ENCODE measurements at places on chromosomes 6 and 20.
A peak's percentile ranks its signal among the peaks of the same experiment; 100 is the strongest.

- DNase-seq = no peak
Observed at GRCh38 chr6:35396991-35397390, 54.6 kb downstream of the PPARD start.

GRCh38 chr6:91304521-91304920 lies 717.6 kb upstream of the MAP3K7 start:
- DNase-seq = no peak

DNA sequence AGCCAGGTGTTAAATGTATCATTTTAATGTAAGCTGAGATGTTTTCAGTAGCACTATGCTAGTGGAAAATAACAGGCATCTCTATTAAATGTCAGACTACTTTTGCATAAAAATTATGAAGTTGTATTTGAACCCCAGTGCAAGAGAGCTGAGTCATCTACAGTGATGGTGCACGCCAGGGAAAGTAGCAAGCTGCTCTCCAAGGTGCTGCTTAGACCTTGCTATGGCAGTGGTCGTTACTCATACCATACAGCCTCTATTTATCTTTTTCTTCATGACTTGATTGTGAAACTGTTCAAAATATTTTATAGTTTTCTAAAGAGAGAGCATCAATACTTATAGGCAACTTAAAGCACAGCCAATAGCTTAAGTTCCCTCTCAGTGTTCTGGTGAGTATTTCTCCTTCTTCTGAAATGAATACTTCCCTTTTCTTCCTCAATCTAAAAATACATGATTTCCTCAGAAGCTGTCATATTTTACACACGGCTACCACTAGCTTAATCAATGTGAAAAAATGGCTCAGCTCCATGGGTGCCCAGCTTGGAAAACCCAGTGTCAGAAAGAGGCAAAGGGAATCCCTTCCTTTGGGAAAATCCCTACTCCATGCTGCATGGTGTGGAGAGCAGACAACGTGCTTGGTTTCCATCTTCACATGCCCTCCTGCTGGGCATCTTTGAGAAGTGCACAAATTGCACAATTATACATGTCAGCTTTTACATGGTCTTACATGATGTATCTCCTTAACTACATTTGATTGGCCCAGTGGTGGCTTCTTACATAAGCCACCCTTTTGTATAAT lies 105.6 kb downstream of the ELOVL4 start:
- DNase-seq = no peak

GRCh38 chr6:153725456-153725855 lies 313.6 kb upstream of the OPRM1 start:
- DNase-seq = no peak

- no peak for DNase-seq
Observed at GRCh38 chr6:154164397-154164796, 125.4 kb downstream of the OPRM1 start.

GRCh38 chr6:158439255-158439654 lies 120.6 kb upstream of the TMEM181 start:
- DNase-seq = no peak

DNA sequence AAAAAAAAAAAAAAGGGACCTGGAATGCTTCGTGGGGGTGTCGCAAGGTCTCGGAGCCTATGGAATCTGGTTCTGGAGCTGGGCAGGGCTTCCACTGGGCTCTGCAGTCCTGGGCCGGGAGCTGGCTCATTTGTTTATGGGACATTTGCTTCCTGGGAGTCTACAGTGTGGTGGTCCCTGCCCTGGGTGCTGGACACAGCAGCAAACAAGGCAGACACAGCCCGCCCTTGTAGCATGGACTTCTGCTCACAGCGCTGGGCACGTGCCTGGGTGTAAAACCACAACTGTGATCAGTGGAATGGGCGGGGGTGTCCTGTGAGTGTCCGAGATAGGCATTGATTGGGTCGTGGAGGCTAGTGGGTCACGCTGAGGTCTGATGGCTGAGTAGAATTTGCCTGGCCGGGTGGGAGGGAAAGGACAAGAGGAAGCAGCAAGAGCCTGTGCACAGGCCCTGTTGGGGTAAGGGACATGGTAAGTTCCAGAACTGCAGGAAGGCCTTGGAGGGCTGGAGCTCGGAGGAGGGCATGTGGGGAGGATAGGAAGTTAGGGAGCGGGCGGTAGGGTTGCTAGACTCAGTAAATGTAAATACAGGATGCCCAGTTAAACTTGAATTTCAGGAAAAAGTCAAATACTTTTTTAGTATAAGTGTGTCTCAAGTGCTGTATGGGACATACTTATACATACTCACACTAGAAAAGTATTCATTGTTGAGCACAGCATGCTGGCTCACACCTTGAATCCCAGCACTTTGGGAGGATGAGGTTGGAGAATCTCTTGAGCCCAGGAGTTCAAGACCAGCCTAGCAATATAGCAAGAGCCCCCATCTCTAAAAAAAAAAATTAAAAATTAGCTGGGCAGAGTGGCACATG lies 61.3 kb upstream of the PMEPA1 start:
- DNase-seq = no peak

GRCh38 chr6:55675941-55676340 lies 96.9 kb upstream of the HMGCLL1 start:
- no peak for DNase-seq

DNA sequence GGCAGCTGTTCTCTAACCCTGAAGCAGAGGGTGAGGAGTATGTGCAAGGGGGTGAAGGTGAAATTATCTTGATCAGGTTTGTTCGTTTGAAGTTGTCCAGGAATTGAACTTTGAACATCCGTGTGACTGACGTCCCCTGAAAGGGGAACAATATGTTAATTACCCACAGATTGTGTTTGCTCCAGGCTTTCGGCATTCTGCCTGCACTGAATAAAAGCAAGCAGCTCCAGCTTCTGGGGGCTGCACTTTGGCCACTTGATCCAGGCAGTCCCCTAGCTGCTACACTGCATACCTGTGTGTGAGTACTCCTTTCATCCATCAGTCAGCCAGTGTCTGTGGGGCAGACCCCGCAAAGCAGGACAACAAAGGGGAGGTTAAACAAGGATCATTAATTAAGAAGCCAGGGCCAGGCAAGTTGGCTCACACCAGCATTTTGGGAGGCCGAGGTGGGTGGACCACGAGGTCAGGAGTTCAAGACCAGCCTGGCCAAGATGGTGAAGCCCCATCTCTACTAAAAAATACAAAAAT lies 104.8 kb upstream of the BTN3A2 start:
- no peak for DNase-seq

DNA sequence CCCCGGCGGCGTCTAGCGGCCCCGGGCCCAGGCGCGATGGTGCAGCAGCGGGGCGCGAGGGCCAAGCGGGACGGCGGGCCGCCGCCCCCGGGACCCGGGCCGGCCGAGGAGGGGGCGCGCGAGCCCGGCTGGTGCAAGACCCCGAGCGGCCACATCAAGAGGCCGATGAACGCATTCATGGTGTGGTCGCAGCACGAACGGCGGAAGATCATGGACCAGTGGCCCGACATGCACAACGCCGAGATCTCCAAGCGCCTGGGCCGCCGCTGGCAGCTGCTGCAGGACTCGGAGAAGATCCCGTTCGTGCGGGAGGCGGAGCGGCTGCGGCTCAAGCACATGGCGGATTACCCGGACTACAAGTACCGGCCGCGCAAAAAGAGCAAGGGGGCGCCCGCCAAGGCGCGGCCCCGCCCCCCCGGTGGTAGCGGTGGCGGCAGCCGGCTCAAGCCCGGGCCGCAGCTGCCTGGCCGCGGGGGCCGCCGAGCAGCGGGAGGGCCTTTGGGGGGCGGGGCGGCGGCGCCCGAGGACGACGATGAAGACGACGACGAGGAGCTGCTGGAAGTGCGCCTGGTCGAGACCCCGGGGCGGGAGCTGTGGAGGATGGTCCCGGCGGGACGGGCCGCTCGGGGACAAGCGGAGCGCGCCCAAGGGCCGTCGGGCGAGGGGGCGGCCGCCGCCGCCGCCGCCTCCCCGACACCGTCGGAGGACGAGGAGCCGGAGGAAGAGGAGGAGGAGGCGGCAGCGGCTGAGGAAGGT lies 715 bp downstream of the SOX12 start:
- DNase-seq = peak; percentile 31

DNA sequence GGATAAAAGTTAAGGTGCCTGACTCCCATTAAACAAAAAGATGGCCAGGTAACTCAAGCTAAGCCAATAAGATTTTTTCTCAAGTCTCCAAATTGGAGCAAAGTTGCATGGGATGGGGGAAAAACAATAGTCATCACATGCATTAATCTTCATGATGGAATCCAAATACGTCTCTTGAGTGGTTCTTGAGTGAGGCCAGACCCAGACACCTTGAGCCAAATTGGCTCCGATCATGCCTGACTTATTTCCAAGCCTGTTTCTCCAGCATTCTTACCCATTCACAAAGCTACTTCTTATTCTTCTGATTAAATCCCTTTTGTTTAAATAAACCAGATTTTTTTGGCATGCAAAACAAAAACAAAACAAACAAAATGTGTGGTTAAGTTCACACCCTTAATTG lies 420.3 kb upstream of the NRSN1 start:
- no peak for DNase-seq

DNA sequence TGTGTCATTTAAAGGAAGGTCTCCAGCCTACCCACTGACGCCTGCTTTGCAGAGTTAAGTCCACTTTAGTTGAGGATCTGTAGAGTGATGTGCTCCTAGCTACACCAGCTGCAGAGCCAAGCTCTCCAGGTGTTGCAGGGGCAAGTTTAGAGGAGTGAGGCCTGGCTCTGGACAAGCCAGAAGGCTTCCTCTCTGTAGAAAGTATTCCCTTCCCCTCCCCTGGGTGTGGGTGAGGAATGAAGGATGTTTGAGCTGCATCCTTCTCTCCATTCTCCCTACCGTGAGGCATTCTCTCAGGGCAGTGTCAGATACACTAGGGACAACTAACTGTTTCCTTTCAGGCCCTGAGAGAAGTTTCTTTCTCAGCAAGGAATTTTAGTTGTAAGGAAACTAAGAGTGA lies 66.5 kb downstream of the ELOVL5 start:
- no peak for DNase-seq

DNA sequence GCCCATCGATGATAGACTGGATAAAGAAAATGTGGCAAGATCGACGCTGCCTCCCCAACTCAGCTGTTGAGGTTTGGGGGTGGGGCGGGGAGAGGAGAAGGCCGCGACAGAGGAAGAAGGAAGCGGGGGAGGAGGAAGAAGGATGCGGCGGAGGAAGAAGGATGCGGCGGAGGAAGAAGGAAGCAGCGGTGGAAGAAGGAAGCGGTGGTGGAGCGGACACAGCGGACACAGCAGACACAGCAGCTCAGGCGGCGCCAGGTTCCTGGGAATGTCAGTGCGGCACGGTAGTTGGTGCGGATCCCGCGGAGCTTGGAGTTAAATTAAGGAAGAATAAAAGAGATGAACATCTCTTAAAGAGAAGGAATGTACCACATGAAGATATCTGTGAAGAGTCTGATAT lies 163.9 kb upstream of the NT5E start:
- DNase-seq = no peak

GRCh38 chr20:8766868-8767390 lies 302.0 kb upstream of the PLCB4 start:
- DNase-seq = no peak

DNA sequence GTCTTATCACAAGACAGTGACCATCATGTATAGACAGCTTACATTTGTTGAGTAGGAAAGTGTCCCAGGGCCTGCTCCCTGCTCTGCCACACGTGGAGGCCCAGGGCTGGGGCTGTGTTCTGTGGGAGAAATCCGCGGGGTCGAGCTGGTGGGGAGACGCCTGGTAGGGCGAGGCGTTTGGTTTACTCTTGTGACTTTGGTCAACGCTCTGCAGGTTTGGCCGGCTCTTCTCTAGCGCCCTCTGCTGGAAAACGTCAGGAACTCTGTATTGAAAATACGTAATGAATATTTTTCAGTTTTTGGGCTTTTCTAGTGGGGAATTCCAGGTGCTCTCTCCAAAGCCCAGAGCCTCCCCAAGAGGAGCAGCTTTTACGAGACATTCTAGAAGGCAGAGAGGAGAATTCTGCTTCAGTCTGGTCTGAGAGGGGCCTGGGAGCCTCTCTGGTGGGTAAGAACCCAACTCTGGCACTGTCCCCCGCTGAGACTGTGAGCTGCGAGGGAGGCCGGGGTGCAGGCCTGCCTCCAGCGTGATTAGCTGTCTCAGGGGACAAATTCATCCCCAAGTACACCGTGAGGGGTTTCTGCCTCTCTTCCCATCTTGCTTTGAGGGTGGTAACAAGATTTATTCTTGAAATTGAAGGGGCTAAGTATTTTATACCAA lies 112.6 kb upstream of the RALGAPA2 start:
- peak; percentile 10 for DNase-seq

GRCh38 chr6:159082039-159082815 lies 37.4 kb upstream of the TAGAP start:
- DNase-seq = no peak

- DNase-seq = no peak
Observed at GRCh38 chr20:62792182-62792939, 3.9 kb upstream of the MRGBP start.

DNA sequence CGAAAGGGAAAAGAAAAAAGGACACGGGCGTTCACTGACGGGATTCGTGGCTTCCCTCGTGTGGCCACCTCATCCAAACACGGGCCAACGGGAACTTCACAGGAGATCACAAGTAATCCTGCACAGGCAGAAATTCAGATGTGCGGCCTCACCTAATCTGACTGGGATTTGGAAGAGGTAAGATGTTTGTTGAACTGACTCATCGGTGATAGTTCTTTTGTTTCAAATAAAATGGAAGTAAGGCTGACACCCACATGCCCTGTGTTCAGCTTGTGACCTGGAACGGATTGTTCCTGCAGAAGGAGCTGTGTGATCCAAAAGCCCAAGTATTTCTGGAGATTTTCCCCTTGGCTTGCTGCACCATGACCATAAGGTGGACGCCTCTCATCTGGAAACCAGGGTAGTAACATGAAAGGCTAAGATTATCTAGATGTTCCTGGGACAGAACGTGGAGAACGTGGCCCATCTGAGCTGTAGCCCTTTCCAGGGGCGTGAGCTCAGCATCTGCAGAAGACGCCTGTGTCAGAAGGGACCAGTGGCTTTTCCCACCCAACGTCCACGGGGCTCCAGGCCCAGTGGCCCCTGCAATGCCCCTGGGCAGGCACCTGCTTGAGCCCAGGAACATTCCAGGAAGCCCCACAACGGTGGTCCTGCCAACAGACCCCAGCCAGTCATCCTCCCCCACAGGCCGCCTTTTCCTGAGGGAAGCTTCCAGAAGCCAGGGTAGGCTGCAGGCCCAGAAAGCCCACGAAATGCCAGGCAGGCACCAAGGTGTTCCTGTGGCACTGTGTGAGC lies 39.7 kb downstream of the DLL1 start:
- no peak for DNase-seq

- no peak for DNase-seq
Observed at GRCh38 chr6:89661559-89661958, 23.0 kb upstream of the LYRM2 start.

DNA sequence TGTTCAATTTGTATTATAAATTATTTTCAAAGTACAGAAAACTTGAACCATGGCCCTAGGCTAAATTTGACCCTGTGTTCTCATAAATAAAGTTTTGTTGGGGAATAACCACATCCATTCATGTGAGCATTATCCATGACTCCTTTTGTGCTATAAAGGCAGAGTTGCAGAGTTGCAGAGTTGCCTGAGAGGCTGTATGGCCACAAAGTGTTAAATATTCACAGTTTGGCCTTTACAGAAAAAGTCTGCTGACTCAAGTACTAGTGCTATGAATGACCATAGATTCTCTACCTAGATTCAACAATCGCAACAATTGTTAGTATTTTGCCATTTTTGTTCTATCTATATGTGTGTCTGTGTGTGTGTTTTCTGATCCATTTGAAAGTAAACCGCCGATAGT lies 46.2 kb upstream of the BEND3 start:
- no peak for DNase-seq
